ENCODE measurements at places on chromosomes 16 and 17. TPM values are rescaled to one million over a fixed set of nuclear protein-coding genes. Genes with fewer than 3 reads are reported as not detected.

HSD17B1 gene
- total RNA-seq: 2.6 TPM

PIPOX gene
- total RNA-seq: 8.8 TPM

ATXN7L3 gene
- 38.9 TPM for total RNA-seq

CPHXL2 gene
- total RNA-seq: not detected

KPNB1 gene
- total RNA-seq: 543 TPM

STX1B gene
- total RNA-seq: 7.3 TPM

FMNL1 gene
- total RNA-seq: 2.0 TPM

XYLT1 gene
- total RNA-seq: 8.2 TPM

GTF3C1 gene
- total RNA-seq: 60.9 TPM

NOTUM gene
- total RNA-seq: 0.25 TPM

DNA sequence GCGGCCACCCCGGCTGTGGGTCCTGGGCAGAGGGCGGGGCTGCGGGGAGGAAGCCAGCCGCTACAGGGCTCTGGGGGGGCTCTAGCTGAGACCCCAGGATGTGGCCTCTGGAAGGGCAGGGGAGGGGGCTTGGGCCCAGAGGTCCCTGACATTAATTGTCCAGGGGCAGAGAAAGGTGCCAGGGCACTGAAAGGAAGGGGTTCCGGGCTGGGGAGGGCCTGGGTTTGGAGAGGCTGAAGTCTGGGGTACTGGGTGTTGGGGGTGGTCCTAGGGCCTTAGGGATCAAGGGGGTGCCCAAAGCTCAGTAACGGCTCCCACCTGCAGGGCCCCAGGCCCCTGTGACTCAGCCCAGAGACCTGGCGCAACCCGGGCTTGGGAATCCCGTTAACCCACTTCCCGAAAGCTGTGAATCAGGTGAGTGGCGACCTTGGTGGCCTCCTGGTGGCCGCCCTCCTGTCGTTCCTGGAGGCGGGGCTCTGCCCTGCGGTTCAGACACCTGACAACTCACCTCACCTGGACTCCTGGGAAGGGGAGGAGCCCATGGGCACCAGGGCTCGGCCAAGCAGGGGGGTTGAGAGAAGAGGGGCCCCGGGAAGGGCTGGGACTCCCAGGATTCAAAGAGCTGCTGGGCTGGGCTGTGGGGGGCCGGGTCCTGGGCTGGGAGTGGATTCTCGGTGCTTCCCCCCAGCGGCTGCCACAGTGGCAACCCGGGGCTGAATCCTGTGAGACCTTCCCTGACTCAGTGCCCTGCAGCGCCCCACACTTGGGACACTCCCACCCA, 465 bp upstream of the PRSS22 start:
- no peak for DNase-seq

- DNase-seq: peak; percentile 88
Measured at GRCh38 chr16:55832773-55833691, at the start of gene CES1. Gene CES1 (minus strand): TSS chr16:55833096. CDS start chr16:55833055, 41 bp downstream.

DNA sequence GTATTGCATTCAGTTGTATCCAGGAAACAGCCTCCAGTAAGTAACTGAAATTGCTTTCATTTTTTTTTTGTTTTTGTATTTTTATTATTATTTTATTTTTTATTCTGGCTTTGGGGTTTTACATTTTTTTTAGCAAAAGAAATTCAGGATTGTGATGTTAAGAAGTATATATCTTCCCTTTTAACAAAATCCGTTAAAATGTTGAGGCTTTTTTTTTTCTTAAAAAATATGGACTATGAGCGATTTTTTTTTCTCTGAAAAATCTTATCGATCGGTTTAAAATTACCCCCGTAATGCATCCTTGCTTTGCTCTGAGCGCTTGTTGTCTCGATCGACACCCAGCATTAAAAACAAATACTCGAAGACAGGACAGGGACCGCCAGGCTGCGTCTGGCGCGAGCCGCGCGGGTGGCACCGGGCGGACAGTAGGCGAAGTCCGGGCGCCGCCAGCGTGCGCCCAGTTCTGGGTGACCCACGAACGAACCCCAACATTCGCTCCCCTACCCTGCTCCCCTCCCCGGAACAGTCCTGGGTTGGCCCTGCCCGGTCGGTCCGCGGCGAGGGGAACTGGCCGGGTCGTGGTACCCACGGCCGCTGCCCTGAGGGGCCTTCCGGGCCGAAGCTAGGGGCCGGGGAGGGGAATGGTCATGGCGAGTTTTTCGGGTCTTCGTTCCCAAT, 482 bp downstream of the BAHCC1 start:
- DNase-seq: peak; percentile 58

- no peak for DNase-seq
Measured at GRCh38 chr16:9898124-9898523, 284.1 kb downstream of the GRIN2A start.

GRCh38 chr17:48549281-48549630, 4.3 kb upstream of the HOXB2 start:
- DNase-seq: no peak

- no peak for DNase-seq
Measured at GRCh38 chr17:28298449-28298848, 20.6 kb upstream of the TMEM97 start.

- no peak for DNase-seq
Measured at GRCh38 chr17:63543822-63544420, 6.4 kb upstream of the DCAF7 start.

- peak; percentile 56 for DNase-seq
Measured at GRCh38 chr16:67184453-67184994, 761 bp upstream of the MATCAP1 start.

DNA sequence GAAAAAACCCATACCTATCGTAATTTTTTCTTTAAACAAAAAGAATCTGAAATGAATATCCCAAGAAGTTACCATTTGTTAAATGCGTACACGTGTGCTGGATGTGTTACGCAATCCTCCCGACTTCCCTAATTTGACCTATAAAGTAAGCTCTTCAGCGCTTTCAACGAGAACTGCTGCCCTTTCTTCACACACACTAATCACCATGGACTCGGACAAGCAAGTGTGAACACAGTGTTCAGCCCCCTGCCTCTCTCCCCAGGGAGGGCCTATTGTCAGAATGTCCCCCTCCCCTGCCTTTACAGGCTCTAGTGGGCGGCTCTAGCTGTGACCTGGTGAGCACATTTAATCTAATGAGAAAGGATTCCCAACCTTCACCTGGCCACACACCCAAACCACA, 216.1 kb downstream of the CEP112 start:
- DNase-seq: peak; percentile 59

- no peak for DNase-seq
Measured at GRCh38 chr16:56734429-56734828, 4.5 kb downstream of the NUP93 start.

GRCh38 chr16:75679366-75679765, 2.6 kb upstream of the CPHXL2 start:
- DNase-seq: no peak

DNA sequence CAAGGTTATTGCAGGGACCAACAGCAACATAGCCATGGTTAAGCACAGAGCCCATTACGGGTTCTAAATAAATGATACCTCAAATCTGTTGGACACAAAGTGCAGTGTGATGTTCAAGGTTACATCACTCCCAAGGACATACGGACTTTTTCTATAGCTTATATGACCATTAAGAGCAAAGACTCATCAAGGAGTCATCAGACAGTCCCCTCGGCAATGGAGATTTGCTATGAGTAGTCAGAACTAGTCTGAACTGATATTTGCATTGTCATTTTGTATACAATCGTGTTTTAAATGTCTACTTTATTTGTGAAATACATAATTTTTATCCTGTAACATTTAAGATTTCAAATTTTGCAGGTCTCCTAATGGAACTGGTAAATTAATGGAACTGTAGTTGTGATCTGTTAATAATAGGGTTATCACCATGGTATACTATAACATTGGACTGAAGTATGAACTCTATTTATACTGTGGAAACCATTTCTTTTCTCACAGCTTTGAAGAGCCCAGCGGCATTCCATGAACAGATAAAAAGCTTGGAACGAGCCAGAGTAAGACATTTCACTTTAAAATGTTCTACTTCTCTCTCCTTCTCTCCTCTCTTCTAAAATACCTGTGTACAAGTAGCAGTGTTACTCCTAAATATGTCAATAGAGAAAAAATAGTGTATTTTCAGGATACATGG, 140.9 kb downstream of the MRTFB start:
- no peak for DNase-seq

DNA sequence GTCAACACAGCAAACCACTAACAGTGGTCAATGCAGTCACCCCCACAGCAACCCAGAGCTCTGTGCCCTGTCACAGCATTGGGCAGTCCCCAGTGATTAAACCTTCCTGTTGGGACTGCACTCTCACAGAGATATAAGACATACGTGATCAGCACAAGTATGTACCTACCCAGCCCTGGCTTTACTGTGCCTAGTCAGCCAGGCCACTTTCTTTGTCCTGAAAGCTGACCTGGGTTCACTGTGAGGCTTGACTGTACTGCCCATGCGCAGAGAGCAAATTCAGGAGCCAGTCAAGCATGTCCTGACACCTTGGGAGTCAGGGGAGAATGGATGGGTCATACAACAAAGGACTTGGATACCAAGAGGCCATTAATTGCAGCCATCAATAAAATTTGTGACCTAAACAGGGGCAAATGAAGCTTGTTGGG, 10.9 kb upstream of the TMEM170A start:
- no peak for DNase-seq

GRCh38 chr16:12340151-12340733, 363.7 kb downstream of the SNX29 start:
- DNase-seq: peak; percentile 64

DNA sequence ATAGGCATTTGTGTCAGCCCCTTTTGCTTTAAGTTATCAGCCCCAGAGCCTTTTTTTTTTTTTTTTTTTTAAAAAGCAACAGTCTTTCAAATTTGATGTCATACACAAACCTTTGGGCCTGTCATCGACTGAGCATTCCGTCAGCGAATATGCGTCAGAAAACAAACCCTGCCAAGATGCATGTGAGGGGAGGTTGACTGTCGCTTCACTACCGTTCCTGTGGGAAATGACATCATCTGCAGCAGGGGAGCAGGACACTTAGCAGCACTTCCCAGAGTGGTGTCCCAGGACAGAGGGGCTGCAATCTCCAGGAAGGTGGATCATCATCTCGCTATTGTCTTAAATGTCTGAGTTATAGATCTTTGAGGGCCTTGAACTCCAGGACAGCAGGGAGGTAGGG, 358.3 kb downstream of the SNX29 start:
- DNase-seq: no peak

GRCh38 chr17:48074322-48075081, 26.3 kb downstream of the NFE2L1 start:
- DNase-seq: peak; percentile 80

DNA sequence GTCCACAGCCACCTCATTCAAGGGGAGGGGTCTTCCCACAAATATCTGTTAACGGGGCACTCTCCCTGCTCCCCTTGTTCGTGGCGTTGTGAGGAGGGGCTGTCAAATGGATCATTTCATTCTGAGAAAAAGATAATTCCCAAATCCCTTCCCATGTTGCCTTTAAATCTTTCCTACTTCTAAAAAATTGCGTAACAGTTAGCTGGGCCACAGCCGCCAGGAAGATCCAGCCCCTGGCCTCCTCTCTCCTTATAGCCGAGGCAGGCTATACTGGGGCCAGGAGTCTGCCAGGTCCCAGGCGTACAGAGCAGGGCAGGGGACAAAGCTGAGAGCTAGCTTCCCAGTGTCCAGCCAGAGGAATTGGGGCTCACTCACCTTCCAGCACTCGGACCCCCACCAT, 430 bp downstream of the C16orf89 start:
- no peak for DNase-seq

DNA sequence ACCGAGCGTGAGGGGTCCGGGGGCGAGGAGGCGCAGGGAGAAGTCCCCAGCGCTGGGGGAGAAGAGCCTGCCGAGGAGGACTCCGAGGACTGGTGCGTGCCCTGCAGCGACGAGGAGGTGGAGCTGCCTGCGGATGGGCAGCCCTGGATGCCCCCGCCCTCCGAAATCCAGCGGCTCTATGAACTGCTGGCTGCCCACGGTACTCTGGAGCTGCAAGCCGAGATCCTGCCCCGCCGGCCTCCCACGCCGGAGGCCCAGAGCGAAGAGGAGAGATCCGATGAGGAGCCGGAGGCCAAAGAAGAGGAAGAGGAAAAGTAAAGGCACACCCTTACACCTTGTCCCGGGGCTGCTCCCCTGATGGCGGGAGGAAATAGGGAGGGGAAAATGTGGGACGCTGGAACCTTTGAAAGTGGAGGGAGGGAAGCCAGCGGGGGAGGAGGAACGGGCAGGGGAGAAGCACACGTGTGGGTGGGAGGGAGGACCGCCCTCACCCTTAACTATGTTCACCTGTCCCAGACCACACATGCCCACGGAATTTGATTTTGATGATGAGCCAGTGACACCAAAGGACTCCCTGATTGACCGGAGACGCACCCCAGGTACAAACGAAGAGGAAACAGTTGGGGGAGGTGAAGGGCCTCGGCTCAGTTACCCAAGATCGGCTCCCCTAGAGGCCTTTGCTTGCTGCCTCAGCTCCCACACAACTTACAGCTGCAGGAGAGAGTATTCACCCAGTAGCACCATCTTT, 916 bp downstream of the PAGR1 start:
- peak; percentile 62 for DNase-seq

DNA sequence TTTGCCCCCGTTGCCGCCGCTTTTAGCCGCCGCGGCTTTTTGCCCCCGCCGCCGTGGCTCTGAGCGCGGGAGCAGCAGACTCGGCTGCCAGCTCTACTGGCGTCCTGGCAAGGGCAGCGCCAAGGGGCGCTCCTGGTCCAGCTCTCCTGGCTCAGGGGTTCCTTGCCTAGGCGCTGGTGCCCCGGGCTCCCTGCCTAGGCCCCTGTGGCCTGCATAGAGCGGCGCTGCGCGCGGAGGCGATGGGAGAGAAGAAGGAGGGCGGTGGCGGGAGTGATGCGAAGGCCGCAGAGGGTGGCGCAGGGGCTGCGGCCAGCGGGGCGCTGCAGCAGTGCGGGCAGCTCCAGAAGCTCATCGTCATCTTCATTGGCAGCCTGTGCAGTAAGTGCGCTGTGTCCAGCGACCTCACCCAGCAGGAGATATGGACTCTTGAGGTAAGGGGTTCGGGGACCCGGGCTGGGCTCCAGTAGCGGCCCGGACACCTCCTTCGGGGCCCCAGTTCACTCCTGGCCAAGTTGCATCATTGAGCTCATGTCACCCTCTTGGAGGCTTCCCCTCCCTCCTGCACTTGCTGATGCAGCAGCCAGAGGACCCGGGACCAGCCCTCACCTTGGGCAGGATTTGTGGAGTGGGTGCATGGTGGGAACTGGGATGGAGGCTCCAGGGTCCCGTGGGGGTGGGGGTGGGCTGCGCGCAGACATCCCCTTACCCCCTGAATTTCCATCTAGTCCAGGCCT, 1344.4 kb downstream of the TP53TG3F start:
- no peak for DNase-seq

GRCh38 chr17:9817086-9817485, 4.8 kb downstream of the GSG1L2 start:
- DNase-seq: no peak
